ENCODE measurements at places on chromosomes 5 and 9.
A peak's percentile ranks its signal among the peaks of the same experiment; 100 is the strongest.

GRCh38 chr5:177306674-177307543 lies 3.3 kb downstream of the PRELID1 start:
- peak; percentile 96 for DNase-seq

- peak; percentile 58 for DNase-seq
Observed at GRCh38 chr5:176959051-176959450, 47.5 kb downstream of the UIMC1 start.

- DNase-seq = no peak
Observed at GRCh38 chr5:134374232-134374631, 2.9 kb downstream of the UBE2B start.

DNA sequence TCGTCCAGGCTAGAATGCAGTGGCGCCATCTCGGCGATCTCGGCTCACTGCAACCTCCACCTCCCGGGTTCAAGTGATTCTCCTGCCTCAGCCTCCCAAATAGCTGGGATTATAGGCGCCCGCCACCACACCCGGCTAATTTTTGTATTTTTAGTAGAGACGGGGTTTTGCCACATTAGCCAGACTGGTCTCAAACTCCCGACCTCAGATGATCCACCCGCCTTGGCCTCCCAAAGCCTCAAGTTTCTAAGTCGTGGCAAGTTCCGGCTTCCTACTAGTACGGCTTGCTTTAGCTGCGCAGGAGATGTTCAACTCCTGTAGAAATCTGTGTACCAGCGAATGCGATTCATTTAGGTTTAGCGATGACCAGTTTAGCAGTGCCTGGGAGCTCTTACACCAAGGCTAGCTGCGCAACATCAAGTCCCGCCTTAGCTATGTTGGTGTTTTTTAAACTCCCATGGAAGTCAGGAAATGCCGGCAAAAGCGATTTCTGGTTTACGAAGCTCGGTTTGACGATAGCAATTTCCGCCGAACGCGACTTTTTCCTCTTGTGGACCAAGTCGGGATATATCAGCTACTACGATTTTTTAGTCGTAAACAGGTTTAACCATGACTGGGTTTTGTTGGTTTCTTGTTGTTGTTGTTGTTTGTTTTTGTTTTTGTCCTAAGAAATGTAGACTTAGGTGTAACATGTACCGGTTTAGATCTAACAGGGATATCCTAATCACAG lies 46.4 kb downstream of the ANXA2R start:
- DNase-seq = peak; percentile 80

GRCh38 chr9:84997472-84997871 lies 327.9 kb downstream of the NTRK2 start:
- no peak for DNase-seq

DNA sequence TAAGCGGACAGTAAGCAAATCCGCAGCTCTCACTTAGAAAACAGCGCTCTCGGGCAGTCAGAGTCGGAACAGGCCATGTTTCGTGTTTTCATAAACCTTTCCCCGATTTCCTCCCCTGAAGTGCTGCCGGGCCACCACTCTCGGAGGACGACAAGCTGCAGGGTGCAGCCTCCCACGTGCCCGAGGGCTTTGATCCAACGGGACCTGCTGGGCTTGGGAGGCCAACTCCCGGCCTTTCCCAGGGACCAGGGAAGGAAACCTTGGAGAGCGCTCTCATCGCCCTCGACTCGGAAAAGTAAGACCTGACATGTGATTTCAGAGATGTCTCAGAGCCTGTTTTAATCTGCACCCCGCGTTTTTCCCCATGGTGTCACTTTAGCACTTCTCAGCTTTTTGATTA lies 99.8 kb upstream of the CACNA1B start:
- DNase-seq = no peak

- no peak for DNase-seq
Observed at GRCh38 chr5:9559965-9560364, 14.1 kb upstream of the SEMA5A start.
